Tongue (tissue), 3 donors: ENCODE measurements at places on chromosomes 4 and X.

DNA sequence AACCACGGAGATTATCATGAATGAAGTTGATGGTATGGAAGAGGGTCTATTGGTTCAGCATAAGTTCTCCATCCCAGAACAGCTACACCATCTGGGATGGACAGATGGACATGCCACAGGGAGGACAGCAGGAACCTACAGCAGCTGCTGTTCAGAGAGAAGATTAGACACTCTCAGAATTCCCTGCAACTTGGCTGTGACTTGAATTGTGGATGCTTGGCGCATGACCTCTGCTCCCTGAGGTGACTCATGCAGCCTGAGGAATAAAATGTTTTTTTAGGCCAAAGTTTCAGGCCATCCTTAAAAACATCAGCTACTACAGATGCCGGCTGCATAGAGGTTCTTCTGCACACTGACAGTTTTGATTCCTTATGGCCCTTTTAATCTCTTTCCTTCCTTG, 97.3 kb downstream of the RS1 start:
- peak; percentile 3 for DNase-seq

GRCh38 chr4:105392858-105393257, 81.0 kb downstream of the PPA2 start:
- DNase-seq = no peak

GRCh38 chr4:88211473-88212252, 53.2 kb upstream of the ABCG2 start:
- peak; percentile 83 for DNase-seq

GRCh38 chrX:8688776-8689175, 43.2 kb downstream of the ANOS1 start:
- no peak for DNase-seq

GRCh38 chrX:18594079-18594478, 77.8 kb downstream of the RS1 start:
- no peak for DNase-seq

GRCh38 chrX:57044245-57044644, 48.9 kb upstream of the SPIN3 start:
- DNase-seq = no peak
